ENCODE measurements at places on chromosomes 5 and 9.
A peak's percentile ranks its signal among the peaks of the same experiment; 100 is the strongest.

GRCh38 chr5:106092455-106092854 is 1578.3 kb downstream of the EFNA5 start:
- no peak for DNase-seq

- DNase-seq: no peak
Observed at GRCh38 chr9:33239921-33240320, at the start of gene SPINK4. SPINK4 (plus strand) TSS chr9:33240167; CDS start chr9:33240209, 42 bp downstream.

DNA sequence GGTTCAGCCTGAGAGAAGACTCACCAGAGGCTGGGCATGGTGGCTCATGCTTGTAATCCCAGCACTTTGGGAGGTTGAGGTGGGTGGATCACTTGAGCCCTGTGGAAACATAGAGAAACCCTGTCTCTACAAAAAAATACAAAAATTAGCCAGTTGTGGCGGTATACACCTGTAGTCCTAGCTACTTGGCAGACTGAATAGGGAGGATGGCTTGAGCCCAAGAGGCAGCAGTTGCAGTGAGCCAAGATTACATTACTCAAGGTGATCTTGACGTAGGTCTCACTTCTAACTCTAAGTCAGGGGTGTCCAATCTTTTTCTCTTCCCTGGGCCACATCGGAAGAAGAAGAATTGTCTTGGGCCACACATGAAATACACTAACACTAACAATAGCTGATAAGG is 16.2 kb upstream of the ATP6V1G1 start:
- no peak for DNase-seq

DNA sequence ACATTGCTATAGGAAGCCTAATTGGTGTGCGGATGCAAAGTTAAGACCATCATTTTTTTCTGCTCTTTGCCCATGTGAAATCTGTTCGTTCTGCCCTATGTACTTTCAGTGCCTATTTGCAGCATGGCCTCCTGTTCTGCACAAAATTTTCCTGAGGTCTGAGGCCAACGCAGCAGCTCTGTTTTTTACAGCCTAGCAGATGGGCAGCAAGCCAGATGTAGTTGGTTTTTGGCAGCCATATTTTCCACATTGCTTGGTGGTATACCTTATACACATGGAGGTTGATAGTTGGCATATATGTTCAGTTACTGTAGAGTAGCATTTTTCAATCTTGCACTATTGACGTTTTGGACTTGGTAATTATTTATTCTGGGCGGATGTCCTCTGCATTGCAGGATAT is 133.5 kb upstream of the MRPS30 start:
- DNase-seq: no peak

GRCh38 chr5:5079876-5080275 is 60.3 kb upstream of the ADAMTS16 start:
- DNase-seq: no peak

- DNase-seq: peak; percentile 3
Observed at GRCh38 chr5:93062548-93062947, 518.5 kb downstream of the NR2F1-AS1 start.

- DNase-seq: no peak
Observed at GRCh38 chr5:126189862-126190261, 233.3 kb upstream of the GRAMD2B start.
